ENCODE measurements at places on chromosomes 1 and 21.

DNA sequence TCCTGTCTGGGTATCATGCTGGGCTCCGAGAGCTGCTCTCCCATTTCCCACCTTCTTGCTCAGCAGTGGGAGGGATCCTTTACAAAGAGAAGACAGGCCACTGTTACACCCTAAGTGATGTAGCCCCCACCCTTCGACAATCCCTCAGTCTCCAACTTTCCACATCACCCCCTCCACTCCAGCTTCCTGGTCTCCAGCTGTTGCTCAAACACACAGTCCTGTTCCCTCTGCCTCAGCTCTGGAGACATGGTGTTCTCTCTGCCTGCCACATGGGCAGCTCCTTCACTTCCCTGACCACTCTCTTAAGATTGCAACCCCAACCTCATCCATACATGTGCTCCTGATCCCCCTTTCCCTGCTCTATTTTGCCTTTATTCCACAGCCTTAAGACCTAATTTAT is 37.7 kb downstream of the SLC30A1 start:
- DNase-seq: no peak

DNA sequence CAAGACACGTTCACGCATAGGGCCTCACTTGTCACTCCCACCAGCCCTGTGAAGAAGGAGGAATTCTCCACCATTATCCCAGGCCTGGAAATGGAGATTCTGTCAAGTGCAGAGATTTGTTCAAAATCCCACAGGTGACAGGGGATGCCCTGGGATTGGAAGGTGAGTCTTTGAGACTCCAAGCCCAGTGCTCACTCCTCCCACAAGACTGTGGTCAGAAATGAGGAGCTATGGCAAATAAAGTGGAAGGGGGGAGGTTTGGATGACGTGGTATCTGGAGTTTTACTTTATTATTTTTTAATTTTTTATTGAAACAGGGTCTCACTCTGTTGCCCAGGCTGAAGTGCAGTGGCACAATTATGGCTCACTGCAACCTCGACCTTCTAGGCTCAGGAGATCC is 12.8 kb upstream of the FOXO6 start:
- no peak for DNase-seq

- no peak for DNase-seq
These were observed 242.3 kb downstream of the LMX1A start for GRCh38 chr1:165114022-165114888.

DNA sequence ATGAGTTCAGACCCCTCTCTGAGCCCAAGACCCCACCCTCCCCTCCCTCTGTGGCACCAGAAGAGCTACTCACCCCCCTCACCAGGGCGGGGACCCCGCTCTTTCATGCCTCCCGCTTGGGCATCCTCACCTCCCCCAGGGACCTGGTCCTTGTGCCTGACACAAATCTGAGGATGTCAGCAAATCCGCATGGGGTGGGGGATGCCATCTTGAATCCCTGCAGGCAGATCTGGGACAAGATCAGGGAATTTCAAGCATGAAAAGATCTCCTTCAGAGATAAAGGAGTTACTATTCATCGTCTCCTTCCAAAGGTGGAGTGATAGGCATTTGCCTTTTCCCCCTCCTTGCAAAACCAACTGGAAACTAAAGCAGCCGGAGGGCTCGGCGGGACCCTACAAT is 81.1 kb downstream of the DISP3 start:
- DNase-seq: no peak

DNA sequence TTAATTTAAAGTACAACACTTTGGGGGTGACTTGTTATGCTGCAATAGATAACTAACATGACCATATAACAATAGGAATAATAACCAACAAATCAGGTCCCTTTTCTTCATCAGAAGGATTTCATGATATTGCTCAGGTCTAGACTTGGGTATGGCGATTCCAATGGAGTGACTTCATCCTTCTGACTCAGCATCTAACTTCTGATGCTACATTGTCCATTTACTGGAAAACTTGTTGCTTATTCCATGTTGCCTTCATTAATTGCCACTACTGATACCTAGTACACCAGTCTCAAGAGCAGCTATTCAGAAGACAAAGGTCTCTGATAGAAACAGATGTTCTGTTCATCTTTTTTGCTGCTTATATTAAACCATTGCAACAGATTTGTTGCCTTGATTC is 324.3 kb downstream of the TGFB2 start:
- no peak for DNase-seq

DNA sequence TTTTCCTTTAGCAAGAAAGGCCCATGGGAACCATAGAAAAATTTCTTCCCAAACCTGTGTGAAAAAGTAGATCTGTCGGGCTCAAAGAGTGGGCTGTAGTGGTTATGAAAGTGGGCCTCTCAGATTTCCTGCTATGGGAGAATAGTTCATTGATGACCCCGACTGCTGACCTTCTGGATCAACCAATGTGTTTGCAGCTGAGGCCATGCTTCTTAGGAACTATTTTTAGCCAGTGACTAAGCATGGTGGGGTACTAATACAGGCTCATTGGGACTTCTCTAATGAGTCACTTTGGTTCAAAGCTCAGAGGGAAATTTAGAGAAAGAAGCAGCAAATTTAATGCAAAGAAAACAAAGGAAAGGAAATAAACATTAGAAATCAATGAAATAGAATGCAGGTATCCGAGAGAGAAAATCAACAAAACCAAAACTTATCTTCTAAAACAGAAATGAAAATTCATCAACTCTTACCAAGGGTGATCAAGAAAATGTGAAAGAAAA is 12.6 kb upstream of the PSMA5 start:
- peak; percentile 8 for DNase-seq

GRCh38 chr21:33021150-33021549 is 4.6 kb upstream of the OLIG2 start:
- no peak for DNase-seq

DNA sequence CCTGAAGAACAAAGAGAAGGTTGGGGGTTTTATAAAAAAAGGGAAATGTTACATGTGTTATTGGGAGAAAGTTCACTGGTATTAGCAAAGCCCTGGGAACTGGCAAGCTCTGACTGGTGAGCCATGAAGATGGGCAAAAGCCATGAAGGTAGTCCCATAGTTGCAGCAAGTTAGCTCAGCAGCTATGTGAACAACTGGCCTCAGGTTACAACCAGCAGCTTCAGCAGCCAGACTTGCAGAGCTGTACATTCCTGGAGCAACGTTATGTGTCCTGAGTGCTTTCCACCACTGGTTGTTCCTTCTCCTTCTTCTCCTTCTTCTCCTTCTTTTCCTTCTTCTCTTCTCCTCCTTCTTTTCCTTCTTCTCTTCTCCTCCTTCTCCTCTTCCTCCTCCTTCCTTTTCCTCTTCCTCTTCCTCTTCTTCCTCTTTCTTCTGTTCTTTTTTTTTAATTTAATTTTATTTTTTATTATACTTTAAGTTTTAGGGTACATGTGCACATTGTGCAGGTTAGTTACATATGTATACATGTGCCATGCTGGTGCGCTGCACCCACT is 56.1 kb upstream of the TLR5 start:
- DNase-seq: no peak

DNA sequence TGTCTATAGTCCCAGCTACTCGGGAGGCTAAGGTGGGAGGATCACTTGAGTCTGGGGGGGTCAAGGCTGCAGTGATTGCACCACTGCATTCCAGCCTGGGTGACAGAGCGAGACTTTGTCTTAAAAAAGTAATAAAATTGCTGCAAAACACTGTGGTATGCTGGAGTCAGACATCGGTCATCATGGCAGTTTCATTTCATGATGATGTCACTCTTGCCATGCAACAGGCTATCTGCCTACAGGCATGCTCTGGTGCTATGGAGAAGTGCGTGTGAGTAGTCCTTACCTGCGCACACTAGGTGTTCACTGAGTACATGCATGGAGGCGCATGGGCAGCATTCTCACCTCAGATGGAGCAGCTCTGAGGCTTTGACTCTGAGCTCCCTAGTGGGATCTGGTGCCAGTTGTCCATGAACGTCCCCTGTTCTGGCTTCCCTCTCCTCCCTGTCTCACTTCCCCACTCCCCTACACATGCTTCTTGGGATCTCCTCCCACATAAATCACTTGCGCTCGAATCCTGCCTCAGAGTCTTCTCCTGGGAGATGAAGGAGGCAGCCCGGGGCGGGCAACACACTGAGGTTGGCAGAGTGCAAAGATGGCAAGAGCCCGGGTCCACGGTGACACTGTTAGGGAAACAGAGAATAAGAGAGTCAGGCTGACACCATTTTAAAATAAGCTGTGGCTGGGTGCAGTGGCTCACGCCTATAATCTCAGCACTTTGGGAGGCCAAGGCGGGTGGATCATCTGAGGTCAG is 10.4 kb upstream of the CELA3B start:
- no peak for DNase-seq

DNA sequence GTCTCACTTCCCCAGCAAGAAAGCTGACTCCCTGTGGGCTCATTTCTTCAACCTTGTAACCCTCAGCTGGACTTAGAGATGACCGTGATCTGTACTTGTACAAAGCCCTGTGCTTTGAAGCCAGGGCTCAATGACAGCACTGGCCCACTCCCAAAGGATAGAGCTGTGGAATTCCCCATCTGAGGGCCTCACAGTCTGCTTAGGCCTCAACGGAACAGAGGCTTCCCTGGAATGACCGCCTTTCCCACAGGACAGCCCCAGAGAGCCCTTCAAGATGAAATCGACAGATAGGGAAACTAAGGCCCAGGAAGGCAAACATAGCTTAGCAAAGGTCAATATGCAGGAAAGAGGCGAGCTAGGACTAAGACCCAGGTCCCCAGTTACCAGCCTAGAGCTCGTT is 11.5 kb downstream of the SLC9A1 start:
- no peak for DNase-seq

Data from stimulated activated CD4-positive, alpha-beta T cell treated with anti-CD3 and anti-CD28 coated beads, Interleukin-4, amount 100 ng/mL, for 24 hours (primary cell).